ENCODE measurements at places on chromosomes 2 and 18.
A peak's percentile ranks its signal among the peaks of the same experiment; 100 is the strongest.

DNA sequence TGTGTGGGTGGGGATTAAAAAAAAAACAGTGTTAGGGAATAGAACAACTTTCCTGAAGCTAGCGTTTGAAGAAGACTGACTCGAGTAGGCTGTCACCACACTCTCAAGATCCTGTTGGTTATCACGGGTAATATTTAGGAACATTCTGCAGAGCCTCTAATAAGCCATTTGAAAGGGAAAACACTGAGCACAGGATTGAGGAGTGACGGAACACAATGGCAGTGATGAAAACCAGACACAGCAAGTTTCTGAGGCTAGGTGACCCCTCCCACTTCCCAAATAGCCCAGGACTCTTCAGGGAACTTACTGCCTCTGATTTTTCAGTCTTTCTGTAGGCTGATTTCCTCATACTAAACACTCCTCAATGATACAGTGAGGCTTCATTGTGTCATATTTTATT lies 88.2 kb upstream of the TMEM200C start:
- DNase-seq: no peak

- DNase-seq: no peak
These were observed 197.2 kb upstream of the POU3F3 start for GRCh38 chr2:104656571-104657163.

DNA sequence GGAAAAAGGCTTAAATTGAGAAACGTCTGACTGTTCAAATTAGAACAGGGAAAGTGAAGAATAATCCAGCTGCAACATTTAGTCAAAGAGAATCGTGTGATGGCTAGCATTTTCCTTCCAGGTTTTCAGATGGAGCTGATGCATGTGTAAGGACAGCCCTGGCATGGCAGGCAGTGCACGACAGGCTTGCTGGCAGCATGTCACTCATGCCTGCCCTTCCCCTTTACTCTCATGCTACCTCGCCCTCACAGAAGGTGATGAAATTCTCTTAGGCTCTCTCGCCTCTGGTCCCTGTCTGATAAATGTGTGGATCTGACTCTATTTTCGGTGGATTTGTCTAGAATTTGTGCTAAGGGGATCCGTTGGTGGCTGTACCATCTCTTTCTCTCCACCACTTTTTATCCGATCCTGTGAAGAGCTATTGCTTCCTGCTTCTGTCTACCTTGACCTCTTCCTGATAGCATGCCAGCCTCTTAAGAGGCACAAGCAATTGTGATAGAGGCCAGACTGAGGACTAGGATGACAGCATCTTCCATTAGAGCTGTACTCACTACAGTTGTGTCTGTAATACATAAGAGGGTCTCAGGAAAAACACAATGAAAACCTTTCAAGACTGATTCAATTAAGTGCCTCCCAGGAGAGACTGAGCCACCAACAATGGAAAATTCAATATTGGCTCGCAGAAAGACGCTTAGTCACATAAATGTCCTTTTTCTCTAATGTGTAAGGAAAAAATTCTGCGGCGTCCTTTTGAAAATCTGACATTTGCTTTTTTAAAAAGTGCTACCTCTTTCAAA lies 65.6 kb upstream of the NOSTRIN start:
- no peak for DNase-seq

DNA sequence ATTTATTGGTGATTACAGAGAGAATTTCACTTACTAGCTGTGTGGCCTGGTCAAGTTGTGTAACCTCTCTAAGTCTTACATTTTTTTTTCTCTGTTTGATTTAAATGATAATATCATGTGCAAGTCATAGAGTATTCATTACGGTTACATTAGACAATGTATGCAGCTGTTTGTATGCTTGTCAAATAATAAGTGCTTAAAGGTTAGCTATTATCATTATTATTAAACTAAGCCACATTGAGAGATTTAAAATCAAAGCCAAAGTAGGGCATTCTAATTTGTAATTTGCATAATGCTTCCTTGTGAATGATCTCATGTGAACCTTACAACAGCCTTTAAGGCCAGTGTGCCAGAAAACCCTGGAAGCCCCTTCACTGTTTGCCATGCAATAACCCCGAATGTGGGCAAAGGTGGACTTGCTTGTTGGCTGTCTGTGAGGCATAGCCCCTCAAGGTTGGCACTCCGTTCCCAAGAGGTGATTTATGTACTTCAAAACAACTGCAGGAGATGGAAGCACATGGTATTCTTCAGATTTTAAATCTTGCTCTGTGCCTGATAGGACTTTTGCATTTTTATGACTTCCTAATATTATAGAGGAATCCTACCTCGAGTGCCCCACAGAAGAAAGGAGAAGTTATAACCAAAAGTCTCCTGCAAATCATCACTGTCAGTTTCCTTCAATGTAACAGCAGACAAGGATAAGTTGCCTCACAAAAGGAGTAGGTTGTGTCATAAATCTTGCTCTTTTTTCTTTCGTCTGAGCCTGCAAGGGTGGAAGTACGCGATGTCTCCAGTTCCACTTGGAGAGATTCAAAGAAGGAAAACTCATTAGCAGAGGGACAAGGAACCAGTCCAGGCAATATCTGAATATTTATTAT lies 272.0 kb downstream of the TGIF1 start:
- no peak for DNase-seq

DNA sequence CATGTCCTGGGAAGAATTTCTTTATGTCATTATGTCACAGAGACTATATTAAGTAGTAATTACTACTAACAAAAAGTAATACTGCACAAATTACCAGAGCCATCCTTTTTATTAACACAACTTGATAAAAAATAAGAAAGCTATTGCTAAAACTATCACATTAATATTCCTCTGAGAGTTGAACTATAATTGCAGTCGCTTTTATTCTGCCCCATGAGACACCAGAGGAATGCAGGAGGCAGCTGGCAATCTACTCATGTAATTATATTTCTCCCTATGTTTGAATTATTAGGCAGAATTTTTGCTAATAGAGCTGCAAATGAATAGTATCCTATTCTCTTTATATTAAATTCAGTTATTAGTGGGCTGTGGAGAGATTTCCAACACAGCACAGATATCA lies 220.7 kb downstream of the LRRTM4 start:
- no peak for DNase-seq

GRCh38 chr2:14909795-14910194 lies 277.3 kb downstream of the LRATD1 start:
- no peak for DNase-seq

DNA sequence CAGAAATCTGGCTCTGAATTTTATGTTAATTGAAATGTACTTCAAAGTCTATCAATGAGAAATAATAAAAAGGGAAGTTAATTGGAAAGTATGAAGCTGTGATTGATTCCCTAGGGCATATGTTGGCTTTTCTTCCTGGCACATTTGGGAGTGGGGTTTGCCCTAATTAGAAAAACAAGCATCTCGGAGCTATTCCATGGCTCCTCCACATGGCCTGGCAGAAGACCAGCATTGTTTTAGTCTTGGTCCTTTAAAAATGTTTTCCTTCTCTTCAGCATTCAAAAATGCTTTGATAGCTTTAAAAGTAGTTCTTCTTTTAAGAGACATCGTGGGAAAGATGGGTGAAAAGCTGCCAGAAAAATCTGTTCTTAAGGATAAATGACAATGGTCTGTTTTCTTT lies 445.5 kb upstream of the PKDCC start:
- DNase-seq: no peak

GRCh38 chr18:23903971-23904370 lies 110.6 kb upstream of the TTC39C start:
- DNase-seq: no peak

GRCh38 chr2:125169022-125169763 lies 1144.1 kb downstream of the CNTNAP5 start:
- no peak for DNase-seq

DNA sequence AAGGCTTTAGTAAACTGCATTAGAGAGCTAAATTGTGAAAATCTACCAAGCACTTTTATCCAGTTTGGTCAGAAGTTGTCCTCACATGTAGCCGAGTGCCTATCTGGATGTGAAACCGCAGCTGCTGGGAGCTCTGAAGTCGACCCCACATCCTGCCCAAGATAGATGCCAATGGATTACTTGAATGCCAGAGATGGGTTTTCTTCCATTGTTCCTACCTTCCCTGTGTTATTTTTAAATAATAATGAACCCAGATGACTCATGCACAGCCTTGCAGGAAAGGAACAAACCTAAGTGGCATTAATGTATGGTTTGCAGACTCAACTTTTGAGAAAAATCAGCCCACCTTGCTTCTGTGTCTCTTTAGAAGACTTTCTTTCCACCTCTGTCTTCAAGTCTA lies 408.5 kb downstream of the FBXO15 start:
- DNase-seq: no peak

GRCh38 chr2:196160101-196160500 lies 11.3 kb downstream of the STK17B start:
- peak; percentile 37 for DNase-seq

- DNase-seq: no peak
These were observed 11.9 kb upstream of the RPL37A start for GRCh38 chr2:216486708-216487107.

- peak; percentile 0 for DNase-seq
These were observed at the start of gene TMEFF2 for GRCh38 chr2:192194866-192195547. TSS of gene TMEFF2 (minus strand) at chr2:192194933. CDS start at chr2:192194524, 409 bp downstream.

DNA sequence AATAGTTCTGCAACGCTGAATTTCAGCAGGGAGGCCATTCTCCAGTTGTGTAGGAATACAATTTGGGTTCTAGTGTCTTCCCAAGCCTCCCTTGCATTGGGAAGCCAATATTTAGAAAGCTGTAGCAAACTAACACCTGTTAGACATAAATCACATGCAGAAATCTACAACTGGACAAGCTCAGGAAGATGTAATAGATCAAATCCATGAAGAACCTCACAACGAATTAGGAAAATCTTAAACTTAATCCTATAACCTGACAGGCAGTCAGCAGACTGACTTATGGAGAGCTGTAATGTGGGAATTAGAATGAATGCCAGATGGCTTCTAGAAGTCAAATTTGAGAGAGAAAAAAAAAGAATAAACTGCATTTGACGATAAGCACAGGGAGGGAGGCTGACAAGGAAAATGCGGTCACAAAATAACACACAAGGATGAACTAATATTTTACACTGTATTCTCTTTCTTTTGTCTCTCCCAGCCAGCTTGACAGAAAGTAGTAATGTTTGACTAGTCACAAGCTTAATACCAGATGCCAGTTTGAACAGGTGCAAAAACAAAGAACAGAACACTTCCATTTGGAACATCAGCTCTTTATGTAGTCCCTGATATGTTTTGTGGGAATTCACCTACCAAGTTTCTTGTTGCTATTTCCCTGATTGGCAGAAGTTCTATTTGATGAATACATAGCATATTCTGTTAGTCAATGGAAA lies 50.8 kb upstream of the FANCL start:
- DNase-seq: no peak

- DNase-seq: no peak
These were observed 147.0 kb upstream of the PELI1 start for GRCh38 chr2:64291181-64291580.

DNA sequence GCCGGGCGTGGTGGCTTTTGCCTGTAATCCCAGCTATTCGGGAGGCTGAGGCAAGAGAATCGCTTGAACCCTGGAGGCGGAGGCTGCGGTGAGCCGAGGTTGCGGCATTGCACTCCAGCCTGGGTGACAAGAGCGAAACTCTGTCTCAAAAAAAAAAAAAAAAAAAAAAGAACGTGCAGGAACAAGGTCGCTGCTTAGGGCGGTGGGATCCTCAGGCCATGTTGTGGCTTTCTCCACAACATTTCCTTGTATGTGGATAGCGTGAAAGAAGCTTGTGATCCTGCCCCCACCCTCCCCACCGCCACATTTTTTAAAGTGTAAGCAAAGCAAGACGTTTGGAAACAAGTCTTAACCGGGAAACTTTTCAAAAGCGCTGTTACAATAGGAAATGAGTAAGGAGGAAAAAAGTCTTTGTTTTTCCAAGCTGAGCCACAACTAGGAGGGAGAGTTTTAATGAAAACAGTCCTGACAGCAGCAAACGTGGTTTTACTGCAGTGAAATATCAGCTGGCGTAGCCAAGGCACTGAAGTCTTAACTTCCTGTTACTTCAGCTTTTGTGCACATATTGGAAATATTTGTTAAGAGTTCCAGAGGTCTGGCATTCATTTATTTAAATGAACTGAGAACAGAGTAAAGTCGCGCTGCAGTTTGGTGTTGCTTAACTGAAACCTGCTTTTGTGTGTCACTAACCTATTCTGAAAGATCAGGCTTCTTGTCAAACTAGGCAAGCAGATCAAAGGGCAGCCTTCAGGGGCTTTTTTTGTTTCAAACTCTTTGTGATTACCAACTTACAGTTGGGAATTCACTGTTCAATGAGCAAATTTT lies 3.8 kb downstream of the TGIF1 start:
- no peak for DNase-seq

- no peak for DNase-seq
These were observed 279.8 kb downstream of the C1D start for GRCh38 chr2:67783026-67783425.

DNA sequence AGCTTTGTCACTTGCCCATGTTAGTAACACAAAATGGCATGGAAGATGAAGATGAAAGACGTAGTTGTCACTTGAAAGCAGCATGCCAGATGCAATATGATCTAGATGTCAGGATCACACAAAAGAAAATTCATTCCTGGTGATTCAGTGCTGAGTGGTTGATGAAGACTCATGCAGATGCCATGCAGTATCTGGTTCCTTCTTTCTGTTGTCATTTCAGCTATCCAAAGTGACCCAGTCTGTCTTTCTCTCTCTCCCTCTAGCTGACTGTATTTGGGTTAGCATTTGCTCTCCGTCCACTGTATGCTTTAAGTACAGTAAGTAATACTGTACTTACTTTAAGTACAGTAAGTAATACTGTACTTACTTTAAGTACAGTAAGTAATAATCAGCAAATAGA lies 50.4 kb downstream of the TTN start:
- DNase-seq: no peak

DNA sequence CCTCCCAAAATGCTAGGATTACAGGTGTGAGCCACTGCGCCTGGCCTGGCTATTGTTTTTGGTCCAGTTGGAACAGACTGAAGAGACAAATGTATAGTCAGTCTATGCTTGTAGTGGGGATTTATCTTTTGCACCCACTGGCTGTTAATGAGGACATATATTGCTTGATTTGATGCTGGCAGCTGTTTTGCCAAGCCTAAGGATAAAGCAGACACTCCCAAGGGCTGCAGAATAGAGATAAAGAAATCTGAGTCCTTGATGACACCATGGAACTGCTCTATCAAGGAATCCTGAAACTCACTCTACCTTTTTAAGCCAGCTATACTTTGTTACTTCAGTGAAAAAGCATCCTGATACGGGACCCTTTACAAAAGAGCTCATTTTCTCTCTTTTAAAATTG lies 43.1 kb upstream of the ENOSF1 start:
- DNase-seq: no peak

- DNase-seq: no peak
These were observed 210.9 kb downstream of the CD226 start for GRCh38 chr18:69736730-69737129.
